ENCODE measurements at places on chromosomes 5 and 9. TPM values are rescaled to one million over a fixed set of nuclear protein-coding genes. Genes with fewer than 3 reads are reported as not detected.

Gene TMOD1
- total RNA-seq: under 0.01 TPM

Gene DNAJC21
- 33.2 TPM for total RNA-seq

Gene CORO2A
- 0.33 TPM for total RNA-seq

Gene SRA1
- 44.9 TPM for total RNA-seq
